ENCODE measurements at places on chromosomes 6 and 20.

DNA sequence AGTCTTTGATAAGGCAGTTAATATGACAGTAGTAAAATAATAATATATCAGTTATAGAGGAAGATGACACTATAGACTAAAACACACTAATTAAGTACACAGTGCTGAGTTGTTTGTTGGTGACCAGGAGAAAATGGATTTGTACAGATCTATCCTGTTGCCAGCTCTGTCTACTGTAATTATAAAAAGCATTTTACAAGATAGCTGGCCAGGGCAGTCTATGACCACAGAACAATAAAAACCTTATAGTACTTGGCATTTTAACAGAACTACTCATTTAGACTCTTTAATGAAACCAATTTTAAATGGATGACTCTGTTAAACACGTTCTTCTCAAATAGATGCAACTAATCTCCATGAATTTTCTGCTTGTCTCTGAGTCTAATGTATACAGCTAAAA is 367.5 kb downstream of the BTBD9 start:
- no peak for DNase-seq

- peak; percentile 35 for DNase-seq
Observed at GRCh38 chr20:50717974-50718761, 13.2 kb upstream of the PARD6B start.

- DNase-seq, result no peak
Observed at GRCh38 chr6:169938262-169938701, 186.9 kb downstream of the ERMARD start.

GRCh38 chr6:7142918-7143475 is 35.2 kb downstream of the RREB1 start:
- no peak for DNase-seq

DNA sequence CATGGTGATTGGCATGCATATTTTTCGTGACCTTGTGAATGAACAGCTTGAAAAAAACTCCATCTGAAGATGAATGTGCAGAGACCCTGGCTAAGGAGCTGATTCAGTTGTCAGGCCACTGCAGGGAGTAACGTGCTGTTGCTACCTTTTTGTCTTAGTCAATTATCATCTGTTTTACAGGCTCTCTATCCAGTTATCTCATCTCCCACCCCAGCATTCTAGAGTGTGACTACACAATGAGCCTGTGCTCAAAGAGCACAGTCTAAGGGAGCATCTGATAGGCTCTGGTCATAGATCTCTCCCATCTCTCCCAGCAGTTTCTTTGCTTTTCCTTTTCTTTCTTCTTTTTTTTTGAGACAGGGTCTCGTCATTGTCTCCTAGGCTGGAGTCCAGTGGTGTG is 45.5 kb downstream of the NDRG3 start:
- no peak for DNase-seq

- DNase-seq, result peak; percentile 84
Observed at GRCh38 chr20:32457479-32457986, 99.4 kb downstream of the ASXL1 start.

GRCh38 chr6:126300735-126301134 is 39.2 kb upstream of the CENPW start:
- DNase-seq, result no peak

GRCh38 chr6:62236784-62237183 is 49.2 kb downstream of the KHDRBS2 start:
- DNase-seq, result no peak

DNA sequence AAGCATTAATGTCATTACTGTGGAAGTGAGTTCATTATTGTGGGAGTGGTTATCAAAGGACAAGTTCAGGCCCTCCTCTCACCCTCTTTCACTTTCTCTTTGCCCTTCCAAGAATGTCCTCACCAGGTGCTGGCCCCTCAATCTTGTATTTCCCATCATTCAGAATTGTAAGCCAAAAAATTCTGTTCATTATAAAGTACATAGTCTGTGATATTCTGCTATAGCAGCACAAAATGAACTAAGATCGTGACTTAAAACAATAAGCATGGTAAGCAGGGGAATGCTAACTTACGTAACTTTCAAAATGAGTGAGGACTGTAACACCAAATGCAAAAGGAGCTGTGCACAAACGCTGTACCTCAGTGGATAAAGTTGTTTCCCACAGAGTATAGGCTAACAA is 515.7 kb upstream of the BTBD3 start:
- no peak for DNase-seq

DNA sequence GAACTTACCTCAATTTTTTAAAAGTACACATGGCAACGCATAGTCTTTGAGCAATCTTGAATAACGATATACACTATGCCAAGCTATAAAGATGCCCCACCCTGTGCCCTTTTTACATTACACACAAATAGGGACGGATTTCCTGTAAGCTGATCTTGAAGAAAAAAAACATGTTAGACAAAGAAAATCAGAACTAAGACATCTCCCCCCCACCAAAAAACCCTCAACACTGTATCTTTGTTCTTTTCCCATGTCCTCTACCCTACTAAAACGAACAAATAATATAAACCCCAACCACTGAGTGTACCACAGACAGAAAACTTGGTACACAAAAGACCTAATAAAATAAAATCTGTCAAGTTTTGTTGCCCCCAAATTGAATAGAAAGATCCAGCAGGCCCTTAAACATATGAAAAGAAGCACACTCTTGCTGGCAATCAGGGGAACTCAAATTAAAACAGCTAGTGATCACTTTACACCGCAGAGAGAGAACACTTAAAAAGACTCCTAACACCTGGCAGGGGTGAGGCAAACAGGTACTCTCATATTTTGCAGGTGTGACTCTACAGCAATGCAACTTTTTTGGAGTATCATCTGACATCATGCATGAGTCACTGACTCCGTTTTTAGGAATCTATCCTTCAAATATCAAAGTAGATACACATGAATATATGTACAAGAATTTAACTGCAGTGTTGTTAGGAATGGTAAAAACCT is 29.6 kb downstream of the BACH2 start:
- DNase-seq, result no peak

GRCh38 chr20:17875981-17876385 is 92.6 kb downstream of the SNX5 start:
- no peak for DNase-seq

DNA sequence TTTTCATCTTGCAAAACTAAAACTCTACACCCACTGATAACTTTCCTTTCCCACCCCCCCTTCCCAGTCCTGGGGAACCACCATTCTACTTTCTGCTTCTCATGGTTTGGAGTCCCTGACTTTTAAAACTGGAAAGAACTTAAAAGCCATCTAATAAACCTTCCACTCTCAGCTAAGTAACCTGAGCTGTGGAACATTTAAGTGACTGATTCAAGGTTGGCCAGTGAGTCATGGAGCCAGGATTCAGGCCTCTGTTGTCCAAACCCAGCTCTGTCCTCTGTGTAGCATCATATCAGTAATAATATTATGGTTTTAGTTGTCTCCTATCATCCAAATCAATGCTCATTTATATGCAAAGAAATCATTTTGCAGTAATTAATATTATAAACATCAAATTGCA is 176.0 kb upstream of the NT5E start:
- no peak for DNase-seq

DNA sequence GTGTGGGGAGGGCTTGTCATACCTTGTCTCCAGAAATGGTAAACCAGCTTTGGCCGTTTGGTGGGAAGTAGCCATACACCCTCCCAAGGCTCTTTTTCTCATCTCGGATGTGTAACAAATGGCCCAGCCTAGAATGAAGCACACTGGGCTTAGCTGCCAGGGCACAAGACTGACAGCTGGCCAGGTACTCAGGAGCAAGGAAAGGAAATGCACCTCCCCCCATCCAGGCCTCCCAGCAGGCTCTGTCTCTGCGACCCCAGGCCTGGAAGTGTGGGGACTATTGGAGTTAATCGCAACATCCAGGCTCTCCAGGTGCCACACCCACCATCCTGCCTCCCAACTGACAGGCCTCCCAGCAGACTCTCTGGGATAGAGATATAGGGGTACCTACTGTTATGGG is 43.0 kb downstream of the MRS2 start:
- no peak for DNase-seq

- DNase-seq, result peak; percentile 97
Observed at GRCh38 chr6:165850434-165851019, 187.5 kb upstream of the PDE10A start.

DNA sequence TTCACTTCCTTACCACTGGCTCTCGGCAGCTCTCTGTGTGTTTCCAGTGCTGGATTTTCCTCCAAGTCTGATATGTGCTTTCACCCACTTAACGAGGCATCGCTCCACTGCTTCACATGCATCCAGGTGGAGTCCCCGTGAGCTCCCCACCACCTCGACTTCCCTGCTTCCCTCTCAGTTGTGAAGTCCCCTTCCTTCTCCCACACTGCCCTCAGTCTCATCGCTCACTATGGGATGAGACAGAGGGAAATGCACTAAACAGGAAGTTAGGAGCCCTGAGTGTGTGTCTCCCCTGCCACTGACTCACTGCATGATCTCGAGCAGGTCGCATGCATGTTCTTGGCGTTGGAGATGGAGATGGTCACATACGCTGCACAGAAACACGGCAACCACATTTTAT is 84.0 kb downstream of the MTHFD1L start:
- no peak for DNase-seq

DNA sequence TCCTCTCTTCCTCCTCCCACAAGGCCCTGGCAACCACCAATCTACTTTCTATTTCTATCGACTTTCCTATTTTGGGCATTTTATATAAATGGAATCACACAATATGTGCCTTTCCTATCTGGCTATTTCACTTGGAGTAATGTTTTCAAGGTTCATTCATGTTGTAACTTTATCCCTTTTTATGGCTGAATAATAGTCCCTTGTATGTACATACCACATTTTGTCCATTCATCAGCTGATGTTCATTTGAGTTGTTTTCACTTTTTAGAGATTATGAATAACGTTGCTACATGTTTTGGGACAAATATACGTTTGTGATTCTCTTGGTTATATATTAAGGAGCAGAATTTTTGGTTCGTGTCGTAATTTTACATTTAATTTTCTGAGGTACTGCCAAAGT is 33.9 kb downstream of the SCGN start:
- no peak for DNase-seq

- no peak for DNase-seq
Observed at GRCh38 chr6:44477293-44477894, 89.9 kb downstream of the CDC5L start.

GRCh38 chr20:63830841-63831588 is at the start of gene ZBTB46:
ZBTB46 (minus strand) TSS chr20:63831264; CDS start chr20:63790757, 40,507 bp downstream.
- DNase-seq, result no peak

DNA sequence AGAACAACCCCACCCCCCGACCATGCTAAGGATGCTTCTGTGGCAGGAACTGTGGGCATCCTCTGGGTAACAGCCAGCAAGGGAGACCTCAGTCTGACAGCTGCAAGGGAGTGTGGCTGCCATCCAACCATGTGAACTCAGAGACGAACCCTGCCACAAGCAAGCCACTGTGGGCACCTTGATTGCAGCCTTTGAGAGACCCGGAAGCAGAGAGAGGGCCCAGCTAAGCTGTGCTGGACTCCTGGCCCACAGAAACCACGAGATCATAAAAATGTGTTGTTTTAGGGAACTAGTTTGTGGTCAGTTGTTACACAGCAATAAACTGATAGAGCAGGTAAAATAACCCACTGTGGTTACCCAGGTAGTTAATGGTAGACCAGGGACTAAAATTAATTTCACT is 414.6 kb downstream of the CDH26 start:
- no peak for DNase-seq

DNA sequence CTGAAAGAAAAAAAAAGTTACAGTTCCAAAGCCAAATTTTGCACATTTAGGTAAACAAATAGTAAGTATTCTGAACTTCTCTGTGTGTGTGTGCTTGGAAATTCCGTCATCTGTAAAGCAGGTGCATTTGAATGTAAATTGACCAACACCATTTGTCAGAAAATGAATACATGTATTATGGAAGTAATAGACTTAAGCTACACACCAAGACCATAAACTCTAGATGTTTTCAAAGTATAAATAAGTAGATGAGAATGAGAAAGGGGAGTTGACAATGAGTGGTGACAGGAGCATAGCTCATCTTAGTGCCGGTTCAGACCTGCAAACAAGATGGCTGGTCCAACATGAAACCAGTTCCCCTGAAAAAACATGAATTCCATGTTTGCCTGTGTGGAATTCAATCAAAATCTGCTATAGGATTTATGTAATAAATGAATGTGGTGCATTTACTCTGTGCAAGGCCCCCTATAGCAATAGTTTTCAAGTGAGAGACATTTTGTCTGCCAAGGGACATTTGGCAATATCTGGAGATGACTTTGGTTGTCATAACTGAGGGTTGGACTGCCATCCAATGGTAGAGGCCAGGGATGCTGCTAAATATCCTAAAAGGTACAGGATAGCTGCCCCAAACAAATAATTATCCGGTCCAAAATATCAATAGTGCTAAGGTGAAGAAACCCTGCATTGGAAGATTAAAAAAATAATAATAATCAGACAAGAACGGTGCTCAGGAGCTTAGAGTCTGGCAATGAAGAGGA is 11.0 kb upstream of the FILIP1 start:
- DNase-seq, result no peak

DNA sequence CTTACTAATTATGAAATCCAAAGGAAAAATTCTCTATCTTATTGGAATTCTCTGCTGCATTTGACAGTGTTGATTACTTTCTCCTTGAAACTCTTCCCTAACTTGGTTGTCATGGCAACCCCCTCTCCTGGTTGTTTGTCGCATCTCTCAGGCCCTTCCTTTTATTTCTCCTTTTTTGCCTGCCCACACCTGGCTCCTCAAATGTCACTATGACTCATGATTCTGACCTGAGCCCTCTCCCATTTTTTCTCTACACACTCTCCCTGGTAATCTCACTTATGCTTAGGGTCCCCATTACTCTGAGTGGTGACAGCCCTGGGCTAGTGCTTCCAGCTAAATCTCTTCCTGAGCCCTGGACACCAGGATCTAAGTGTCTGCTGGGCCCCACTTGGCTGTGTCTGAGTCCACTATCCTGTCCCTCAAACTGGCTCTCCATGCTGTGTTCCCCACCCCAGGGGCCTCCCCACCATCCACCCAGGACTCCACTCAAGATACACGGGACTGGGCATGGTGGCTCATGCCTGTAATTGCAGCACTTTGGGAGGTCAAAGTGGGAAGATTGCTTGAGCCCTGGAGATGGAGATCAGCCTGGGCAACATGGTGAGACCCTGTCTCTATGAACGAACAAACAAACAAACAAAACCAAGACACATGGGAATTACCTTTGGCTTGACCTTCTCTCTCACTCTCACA is 16.5 kb upstream of the NNAT start:
- no peak for DNase-seq

DNA sequence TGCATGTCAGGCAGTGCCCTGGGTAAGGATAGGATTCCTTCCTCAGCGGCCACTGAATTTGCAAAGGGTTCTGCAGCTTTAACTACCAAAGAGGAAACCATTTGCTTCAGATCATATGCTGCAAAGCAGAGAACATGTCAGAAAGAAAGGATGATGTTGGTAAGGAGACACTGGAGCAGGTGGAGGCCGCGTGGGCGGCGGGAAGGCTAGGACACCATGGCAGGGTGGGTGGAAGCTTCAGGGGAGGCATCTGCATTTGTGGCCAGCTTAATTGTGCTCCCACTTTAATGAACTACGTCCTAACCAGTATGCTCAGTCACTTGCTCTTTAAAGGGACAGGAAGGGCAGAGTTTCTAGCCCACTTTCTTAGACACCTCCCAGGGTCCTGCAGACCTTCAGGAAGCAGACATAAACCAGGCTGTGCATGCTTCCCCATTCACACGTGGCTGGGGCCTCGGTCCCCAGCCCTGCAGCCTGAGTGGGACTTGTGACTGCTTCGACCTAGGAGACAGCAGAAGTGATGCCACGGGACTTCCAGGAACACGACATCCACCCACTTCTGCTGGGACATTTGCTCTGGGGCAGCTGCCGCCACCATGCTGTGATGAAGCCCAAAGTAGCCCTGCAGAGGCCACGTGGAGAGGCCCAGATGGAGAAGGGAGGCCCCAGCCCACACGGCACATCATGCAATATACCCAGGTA is 76.1 kb downstream of the GINS1 start:
- DNase-seq, result no peak

GRCh38 chr6:26241033-26241895 is 123.7 kb upstream of the BTN3A2 start:
- no peak for DNase-seq

All from posterior cingulate gyrus (tissue), 11 donors.